ENCODE measurements at places on chromosomes 13 and 19. TPM values are rescaled to one million over a fixed set of nuclear protein-coding genes. Genes with fewer than 3 reads are reported as not detected.

CBLC gene
- total RNA-seq = not detected

DNA sequence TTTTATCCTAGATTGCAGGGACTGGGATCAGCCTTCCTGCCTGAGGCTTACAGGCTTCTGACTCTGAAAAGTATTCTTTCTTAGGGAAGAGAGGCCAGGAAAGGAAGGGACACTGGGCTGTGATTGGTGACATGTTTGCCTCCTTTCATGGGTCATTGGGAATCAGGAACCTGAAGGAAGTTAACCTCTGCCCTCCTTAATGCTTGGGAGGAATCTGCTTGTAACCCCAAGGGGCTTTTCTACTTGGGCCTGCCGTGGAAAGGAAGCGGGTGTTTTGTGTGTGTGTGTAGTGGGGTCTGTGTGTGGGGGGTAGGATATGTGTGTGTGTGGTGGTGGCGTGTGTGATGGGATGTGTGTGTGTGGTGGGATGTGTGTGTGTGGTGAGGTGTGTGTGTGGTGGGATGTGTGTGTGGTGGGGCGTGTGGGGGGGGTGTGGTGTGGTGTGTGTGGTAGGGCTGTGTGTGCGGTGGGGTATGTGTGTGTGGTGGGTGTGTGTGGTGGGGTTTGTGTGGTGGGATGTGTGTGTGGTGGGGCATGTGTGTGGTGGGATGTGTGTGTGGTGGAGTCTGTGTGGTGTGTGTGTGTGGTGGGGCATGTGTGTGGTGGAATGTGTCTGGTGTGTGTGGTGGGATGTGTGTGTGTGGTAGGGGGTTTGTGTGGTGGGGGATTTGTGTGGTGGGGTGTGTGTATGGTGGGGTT is 41.3 kb upstream of the NPAS1 start:
- DNase-seq = no peak

GDF15 gene
- not detected for total RNA-seq

FGF22 gene
- under 0.01 TPM for total RNA-seq

DNA sequence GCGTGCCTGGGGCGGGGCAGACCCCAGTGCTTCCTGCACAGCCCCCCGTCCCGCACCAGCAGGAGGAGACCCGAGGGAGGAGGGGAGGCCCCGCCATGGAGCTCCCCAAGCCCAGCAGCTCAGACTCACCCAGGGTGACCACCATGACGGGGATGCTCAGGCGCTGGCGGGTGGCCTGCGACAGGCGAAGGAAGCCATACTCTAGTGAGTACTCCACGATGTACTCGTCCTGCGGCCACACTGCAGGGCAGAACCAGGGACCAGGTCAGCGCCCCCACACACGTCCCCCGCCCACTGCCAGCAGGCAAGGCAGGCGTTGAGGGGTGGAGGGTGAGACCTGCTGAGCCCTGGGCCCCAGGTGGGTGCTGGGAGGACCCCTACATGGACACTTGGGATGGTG is 8.6 kb downstream of the TMEM259 start:
- DNase-seq = no peak

- no peak for DNase-seq
Measured at GRCh38 chr13:94662274-94662945, 49.9 kb downstream of the SOX21 start.

SLC15A1 gene
- under 0.01 TPM for total RNA-seq

- DNase-seq = no peak
Measured at GRCh38 chr13:32098272-32098671, 66.7 kb downstream of the FRY start.

ZFP14 gene
- total RNA-seq = 65.6 TPM

DNA sequence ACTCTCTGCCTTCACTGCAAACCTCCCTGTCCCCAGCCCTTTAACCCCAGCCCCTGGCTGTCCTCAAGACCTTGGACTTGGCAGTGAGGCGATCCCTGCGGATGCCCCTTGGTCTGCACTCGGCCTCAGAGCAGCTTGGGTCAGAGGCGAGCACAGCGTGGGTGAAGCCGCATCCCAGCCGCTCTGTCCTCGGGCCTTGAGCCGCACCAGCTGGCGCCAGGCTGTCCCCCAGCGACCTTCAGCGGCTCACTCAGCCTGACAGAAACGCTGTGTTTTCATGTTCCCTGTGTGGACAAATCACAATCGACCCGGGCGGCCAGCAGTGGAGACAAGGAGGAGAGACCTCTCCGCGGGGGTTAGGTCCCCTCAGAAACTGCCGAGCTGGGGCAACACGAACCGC is 52.0 kb downstream of the GNG7 start:
- no peak for DNase-seq

COX7A1 gene
- total RNA-seq = 1.6 TPM

GRCh38 chr13:72120632-72121031 is 253.6 kb upstream of the DACH1 start:
- no peak for DNase-seq

DNA sequence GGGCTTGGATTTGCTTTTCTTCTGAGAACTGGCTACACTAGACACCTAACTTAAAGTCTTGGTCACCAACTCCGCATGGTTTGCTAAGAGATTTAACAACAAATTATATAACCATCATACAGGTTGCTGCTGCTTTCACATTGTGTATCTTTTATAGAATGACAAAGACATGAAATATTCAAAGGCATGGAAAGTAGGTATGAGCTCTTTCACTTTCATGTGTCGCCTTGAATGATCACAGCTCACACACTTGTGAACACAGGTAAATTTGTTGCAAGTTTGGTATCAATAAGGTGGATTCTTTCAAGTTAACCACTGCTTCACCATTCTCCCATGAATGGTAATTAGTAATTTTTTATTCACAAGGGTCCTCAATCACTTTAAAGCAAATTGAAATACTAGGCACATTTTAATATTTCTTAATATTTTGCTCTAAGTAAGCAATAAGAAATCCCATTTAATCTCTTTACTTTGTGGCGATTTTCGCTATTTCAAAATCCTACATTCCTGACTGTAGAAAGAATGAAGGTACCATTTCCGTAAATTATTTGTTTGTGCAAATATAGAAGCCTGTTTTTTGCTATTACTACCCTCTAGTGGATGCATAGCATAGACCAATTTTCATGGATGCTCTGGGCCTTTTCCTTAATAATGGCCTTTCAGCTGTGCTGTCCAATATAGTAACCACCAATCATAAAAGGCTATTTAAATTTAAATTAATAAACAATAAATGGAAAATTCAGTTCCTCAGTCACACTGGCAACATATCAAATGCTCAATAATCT is 45.5 kb upstream of the FREM2 start:
- no peak for DNase-seq

DNA sequence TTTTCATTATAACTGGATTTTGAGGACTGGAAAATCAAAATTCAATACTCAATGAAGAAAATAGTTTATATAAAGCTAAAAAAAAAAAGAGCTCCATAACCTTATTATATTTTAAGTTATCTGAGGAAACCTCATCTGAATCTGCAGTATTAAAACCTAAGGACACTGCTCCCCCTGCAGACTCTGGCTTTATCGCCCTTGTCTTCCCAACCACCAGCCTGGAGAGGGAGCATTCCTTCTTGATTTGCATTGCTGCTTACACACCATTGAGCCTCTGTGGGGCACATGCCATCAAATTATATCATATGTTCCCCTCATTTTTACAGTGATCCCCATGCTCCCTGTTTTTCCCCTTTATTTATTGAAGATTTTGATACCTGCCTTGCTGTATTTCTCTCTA is 871.4 kb upstream of the GPC6 start:
- no peak for DNase-seq

- DNase-seq = no peak
Measured at GRCh38 chr13:59480396-59481259, 683.1 kb downstream of the DIAPH3 start.

Data from frontal cortex (tissue), 4 donors.